ENCODE measurements at places on chromosomes 5 and 9.

- no peaks in the 10 kb centered on the region for H3K36me3 ChIP-seq
- no peak for DNase-seq
- peaks cover 38% of the 10 kb centered on the region for H3K27me3 ChIP-seq
These were observed 268.1 kb downstream of the NSG2 start for GRCh38 chr5:174313615-174314014.

GRCh38 chr9:130635306-130635705 is 29.1 kb upstream of the PRDM12 start:
- H3K4me1 ChIP-seq = no peaks in the 10 kb centered on the region
- no peak overlapping the region for H3K27ac ChIP-seq
- H3K4me3 ChIP-seq = no peak overlapping the region
- H3K27me3 ChIP-seq = no peaks in the 10 kb centered on the region

DNA sequence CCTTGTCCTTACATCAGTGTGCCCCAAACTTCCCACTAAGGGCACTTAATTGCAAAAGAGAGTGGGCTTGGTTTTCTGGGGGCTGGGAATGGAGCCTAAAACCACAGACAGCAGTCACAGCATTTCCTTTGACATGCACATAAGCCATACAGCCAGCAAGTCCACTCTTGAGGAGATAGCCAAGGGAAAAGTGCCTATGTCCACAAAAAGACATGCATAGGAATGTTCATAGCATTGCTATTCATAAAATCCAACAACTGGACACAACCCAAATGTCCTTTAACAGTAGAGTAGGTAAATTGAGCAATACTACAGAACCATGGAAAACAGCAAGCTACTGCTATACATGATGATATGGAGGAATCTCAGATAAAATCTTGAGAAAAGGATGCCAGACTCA is 11.7 kb upstream of the FAT2 start:
- DNase-seq = no peak
- peaks cover 11% of the 10 kb centered on the region for H3K4me1 ChIP-seq
- H3K27ac ChIP-seq = no peak overlapping the region
- H3K27me3 ChIP-seq = peaks cover 5% of the 10 kb centered on the region
- H3K4me3 ChIP-seq = no peak overlapping the region

DNA sequence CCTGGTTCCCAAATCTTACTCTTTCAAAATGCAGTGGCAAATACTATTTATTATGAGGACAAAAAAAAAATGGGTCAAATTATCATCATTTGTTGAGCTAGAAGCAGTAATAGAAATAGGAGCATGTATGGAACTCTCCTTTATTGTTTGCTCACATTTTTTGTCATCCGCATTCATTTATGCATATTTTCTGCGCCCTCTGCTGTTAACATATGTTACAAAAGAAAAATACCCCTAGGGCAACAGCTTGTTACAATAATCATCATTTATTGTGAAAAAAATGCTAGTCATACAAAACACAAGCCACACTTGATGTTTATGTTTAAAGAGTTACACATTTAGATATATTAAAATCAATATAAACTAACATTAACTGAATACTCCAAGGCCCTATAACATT is 328.2 kb downstream of the TUSC1 start:
- H3K27ac ChIP-seq = no peak overlapping the region
- no peaks in the 10 kb centered on the region for H3K27me3 ChIP-seq
- H3K4me1 ChIP-seq = no peaks in the 10 kb centered on the region
- no peak overlapping the region for H3K4me3 ChIP-seq

GRCh38 chr5:141121985-141122384 is 367 bp downstream of the PCDHB4 start:
- no peak overlapping the region for H3K4me3 ChIP-seq
- peaks cover 59% of the 10 kb centered on the region for H3K36me3 ChIP-seq
- H3K4me1 ChIP-seq = no peaks in the 10 kb centered on the region
- H3K27ac ChIP-seq = no peak overlapping the region
- no peak for DNase-seq

- no peak overlapping the region for H3K4me3 ChIP-seq
- H3K27me3 ChIP-seq = no peaks in the 10 kb centered on the region
- no peaks in the 10 kb centered on the region for H3K36me3 ChIP-seq
- peaks cover 12% of the 10 kb centered on the region for H3K4me1 ChIP-seq
These were observed 112.4 kb downstream of the COL23A1 start for GRCh38 chr5:178477802-178478201.

DNA sequence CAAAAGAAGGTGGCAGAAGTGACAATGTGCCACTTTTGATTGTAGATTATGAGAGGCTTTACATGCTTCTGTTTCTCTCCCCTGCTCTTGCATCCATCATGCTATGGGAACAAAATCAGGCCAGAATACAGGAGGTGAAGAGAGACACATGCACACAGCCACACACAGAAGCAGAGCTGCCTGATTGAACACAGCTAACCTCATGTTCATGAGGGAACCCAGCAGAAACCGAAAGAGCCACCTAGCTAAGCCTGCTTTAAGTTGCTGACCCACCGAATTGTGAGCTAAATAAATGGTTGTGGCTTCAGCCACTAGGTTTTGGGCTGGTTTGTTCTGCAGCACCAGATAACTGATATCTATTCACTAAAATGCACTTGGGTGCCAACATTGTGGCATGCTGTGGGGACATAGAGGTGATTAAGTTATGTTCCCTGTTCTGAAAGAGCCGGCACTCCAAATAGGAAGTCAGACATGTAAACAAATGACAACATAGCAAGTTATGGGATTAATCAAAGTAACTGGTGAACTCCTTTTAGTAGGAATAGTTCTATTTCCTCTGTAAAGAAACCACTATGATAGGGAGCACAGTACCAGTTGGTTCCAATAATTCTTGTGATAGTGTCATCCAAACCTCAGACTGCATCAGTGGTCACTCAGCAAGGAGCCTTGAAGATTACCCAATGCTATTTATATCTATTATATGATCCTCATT is 93.6 kb upstream of the TNC start:
- no peaks in the 10 kb centered on the region for H3K36me3 ChIP-seq
- no peak for DNase-seq
- H3K27ac ChIP-seq = peak overlapping the region; percentile 30
- H3K27me3 ChIP-seq = peaks cover 15% of the 10 kb centered on the region
- H3K4me1 ChIP-seq = peaks cover 56% of the 10 kb centered on the region

- no peak for DNase-seq
- H3K4me1 ChIP-seq = peaks cover 18% of the 10 kb centered on the region
- peaks cover 2% of the 10 kb centered on the region for H3K27me3 ChIP-seq
- no peak overlapping the region for H3K4me3 ChIP-seq
These were observed 1158.0 kb downstream of the MAT2B start for GRCh38 chr5:164663198-164663989.

GRCh38 chr5:435156-435790 is 7.7 kb upstream of the EXOC3 start:
- H3K27ac ChIP-seq = no peak overlapping the region
- H3K27me3 ChIP-seq = peaks cover 3% of the 10 kb centered on the region
- H3K36me3 ChIP-seq = no peaks in the 10 kb centered on the region
- H3K4me1 ChIP-seq = peaks cover 3% of the 10 kb centered on the region
- no peak for DNase-seq
- H3K4me3 ChIP-seq = no peak overlapping the region

DNA sequence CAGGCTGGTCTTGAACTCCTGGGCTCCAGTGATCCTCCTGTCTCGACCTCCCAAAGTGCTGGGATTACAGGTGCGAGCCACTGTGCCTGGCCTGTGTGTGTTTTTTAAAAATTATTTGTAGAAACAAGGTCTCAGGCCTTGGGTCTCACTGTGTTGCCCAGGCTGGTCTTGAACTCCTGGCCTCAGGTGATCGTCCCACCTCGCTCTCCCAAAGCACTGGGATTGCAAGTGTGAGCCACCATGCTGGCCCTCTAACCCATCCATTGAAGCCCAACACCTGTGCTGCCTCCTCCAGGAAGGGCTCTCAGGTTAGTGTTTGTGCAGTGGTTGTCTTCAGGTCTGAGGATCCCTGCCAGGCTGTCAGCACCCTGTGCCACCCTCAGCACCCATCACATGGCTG is 56.6 kb downstream of the CXXC5 start:
- H3K4me1 ChIP-seq = peaks cover 23% of the 10 kb centered on the region
- H3K27ac ChIP-seq = no peak overlapping the region
- no peaks in the 10 kb centered on the region for H3K27me3 ChIP-seq
- H3K4me3 ChIP-seq = no peak overlapping the region
- no peak for DNase-seq
- no peaks in the 10 kb centered on the region for H3K36me3 ChIP-seq

GRCh38 chr9:99400184-99400731 is 178.2 kb downstream of the SEC61B start:
- H3K36me3 ChIP-seq = no peaks in the 10 kb centered on the region
- H3K4me3 ChIP-seq = no peak overlapping the region
- DNase-seq = no peak
- peaks cover 23% of the 10 kb centered on the region for H3K4me1 ChIP-seq
- H3K27me3 ChIP-seq = no peaks in the 10 kb centered on the region

DNA sequence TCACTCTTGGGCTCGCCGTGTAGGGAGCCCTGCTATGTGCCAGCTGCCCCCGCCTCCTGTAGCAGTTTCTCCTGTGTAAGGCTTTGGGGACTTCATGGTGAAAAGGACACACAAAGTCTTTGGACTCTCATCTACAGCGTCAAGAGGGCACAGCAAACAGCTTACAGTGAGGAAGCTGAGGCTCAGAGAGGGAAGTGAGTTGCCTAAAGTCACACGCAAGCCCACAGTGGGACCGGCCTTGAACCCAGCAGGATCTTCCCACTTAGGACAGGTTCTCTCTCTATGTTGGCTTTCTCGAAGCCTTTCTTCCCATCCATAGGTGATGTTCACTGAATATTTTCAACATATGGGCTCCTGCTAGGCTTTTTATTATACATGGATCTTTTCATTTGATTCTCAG is 9.8 kb upstream of the PRRX2 start:
- peaks cover 7% of the 10 kb centered on the region for H3K27me3 ChIP-seq
- DNase-seq = no peak
- no peak overlapping the region for H3K27ac ChIP-seq
- peaks cover 20% of the 10 kb centered on the region for H3K4me1 ChIP-seq

All from mesothelial cell of epicardium (in vitro differentiated cells).